ENCODE measurements at places on chromosomes 1 and 21.

GRCh38 chr1:203346060-203346768 lies 4.7 kb downstream of the FMOD start:
- no peak for DNase-seq

DNA sequence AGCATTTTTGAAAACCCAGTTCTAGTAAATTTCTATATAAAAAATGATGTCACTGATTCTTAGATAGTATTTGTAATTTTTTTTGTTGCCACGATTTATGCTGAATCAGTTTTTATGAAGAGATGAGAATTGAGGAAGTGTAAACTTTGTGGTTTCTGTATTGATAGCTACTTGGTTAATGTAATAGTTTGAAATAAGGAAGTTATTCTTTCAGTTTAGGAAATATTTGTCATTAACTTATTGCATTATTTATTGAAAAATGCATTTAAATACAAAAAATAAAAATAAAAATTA lies 97.8 kb downstream of the ZFYVE9 start:
- no peak for DNase-seq

DNA sequence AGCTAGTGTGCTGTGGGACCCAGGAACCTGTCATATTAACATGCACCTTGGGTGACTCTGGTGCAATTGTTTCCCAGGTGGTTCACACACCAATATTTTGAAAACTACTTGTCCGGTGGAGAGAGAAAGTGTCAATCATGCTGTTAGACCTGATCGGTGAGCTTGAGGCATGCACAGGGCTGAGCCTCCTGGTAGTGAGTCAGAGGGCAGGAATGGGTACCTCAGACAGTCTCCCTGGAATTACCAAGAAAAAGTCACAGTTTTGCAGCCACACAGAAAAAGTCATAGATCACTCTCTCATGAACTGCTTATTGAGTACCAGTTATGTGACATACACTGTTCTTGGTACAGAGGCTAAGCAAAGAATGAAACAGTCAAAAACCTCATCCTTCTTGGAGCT lies 140.1 kb upstream of the NFIA start:
- DNase-seq = no peak

DNA sequence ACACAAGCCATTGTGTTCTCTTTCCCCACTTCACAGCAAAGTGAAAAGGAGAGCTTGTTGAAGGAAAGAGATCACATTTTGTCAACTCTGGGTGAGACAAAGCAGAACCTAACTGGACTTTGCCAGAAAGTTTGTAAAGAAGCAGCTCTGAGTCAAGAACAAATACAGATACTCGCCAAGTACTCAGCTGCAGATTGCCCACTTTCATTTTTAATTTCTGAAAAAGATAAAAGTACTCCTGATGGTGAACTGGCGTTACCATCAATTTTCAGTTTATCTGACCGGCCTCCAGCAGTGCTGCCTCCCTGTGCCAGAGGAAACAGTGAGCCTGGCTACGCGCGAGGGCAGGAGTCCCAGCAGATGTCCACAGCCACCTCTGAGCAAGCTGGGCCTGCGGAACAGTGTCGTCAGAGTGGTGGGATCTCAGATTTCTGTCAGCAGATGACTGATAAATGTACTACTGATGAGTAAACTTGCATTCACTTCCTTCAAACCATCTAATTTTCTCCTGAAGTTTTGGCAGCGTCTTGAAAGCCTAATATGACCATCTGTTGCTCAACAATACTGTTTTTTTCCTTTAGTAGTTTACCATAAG lies 43.7 kb downstream of the BACH1 start:
- peak; percentile 93 for DNase-seq

- DNase-seq = no peak
Observed at GRCh38 chr1:97834899-97835298, 85.9 kb downstream of the DPYD start.

DNA sequence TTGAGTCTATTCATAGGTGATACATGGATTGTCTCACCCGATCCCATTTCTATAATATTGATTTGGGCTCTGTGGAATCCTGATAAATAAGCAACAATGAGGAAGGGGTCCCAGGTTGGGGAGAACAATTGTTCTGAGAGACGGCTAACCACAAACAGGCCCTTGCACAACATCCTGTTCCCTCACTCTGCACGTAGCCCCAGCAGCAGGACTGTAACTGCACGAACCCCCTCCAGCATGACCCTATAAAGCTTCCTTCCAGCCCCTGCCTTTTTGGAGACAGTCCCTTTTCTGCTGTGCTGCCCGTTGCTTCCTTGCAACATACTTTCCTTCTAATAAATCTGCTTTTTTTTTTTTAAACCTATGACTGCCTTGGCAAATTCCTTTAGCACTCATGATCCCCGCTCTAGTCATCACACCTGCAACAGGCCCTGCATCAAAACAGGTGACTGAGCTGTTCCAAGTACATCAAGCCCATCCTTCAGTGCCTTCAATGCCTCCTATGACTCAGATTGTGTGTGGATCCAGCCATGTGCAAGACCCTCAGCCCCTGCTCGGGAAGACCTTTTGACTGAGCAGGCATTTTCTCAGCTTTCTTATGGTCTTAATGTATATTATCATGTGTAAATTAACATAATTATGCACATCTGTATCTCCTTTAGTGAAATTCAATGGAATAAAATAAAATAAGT lies 63.7 kb upstream of the B3GALNT2 start:
- DNase-seq = no peak

- DNase-seq = no peak
Observed at GRCh38 chr21:35770101-35770945, 290.0 kb downstream of the SETD4 start.

DNA sequence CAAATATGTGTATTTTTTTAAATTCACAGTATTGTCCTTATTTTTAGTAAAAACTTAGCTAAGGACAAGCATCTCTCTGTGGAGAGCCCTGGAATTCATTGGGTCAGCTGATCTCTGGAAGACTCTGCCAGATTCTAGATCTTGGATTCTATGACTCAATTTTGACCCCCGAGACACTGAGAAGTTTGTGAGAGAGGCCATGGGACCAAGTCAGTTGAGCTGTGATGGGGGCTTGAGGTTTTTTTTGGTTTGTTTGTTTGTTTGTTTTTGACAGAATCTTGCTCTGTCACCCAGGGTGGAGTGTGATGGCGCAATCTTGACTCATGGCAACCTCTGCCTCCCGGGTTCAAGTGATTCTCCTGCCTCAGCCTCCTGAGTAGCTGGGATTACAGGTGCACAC lies 13.5 kb downstream of the SHISA4 start:
- peak; percentile 72 for DNase-seq

- peak; percentile 70 for DNase-seq
Observed at GRCh38 chr1:218383051-218383450, 37.9 kb downstream of the TGFB2 start.

- DNase-seq = no peak
Observed at GRCh38 chr1:19003371-19004290, 47.2 kb upstream of the IFFO2 start.

DNA sequence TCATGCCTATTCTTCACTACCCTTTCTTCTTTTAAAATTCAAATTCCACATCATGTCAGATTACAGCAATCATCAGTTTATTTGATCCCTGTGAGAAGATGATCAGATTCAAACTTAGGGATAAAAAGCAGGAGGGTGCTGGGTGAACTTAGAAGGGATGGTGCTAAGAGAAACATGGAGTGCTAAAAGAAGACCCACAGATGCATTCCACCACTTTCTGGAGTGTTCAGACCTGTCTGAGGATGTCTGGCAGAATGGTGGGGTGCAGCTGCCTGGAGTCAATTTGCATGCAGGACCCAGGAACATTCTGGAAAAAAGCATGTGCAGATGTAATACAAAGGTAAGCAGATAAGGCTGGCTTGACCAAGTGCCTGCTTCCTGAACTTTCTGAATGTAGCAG lies 372.9 kb upstream of the RUNX1 start:
- no peak for DNase-seq

- no peak for DNase-seq
Observed at GRCh38 chr1:29381426-29381825, 145.1 kb downstream of the PTPRU start.

GRCh38 chr1:189616893-189617292 lies 860.8 kb downstream of the BRINP3 start:
- peak; percentile 89 for DNase-seq

GRCh38 chr1:233625510-233625981 lies 11.6 kb downstream of the KCNK1 start:
- no peak for DNase-seq
